ENCODE measurements at places on chromosomes 5 and 9.

- DNase-seq, result no peak
Measured at GRCh38 chr5:170571281-170571731, 67.5 kb downstream of the KCNIP1 start.

DNA sequence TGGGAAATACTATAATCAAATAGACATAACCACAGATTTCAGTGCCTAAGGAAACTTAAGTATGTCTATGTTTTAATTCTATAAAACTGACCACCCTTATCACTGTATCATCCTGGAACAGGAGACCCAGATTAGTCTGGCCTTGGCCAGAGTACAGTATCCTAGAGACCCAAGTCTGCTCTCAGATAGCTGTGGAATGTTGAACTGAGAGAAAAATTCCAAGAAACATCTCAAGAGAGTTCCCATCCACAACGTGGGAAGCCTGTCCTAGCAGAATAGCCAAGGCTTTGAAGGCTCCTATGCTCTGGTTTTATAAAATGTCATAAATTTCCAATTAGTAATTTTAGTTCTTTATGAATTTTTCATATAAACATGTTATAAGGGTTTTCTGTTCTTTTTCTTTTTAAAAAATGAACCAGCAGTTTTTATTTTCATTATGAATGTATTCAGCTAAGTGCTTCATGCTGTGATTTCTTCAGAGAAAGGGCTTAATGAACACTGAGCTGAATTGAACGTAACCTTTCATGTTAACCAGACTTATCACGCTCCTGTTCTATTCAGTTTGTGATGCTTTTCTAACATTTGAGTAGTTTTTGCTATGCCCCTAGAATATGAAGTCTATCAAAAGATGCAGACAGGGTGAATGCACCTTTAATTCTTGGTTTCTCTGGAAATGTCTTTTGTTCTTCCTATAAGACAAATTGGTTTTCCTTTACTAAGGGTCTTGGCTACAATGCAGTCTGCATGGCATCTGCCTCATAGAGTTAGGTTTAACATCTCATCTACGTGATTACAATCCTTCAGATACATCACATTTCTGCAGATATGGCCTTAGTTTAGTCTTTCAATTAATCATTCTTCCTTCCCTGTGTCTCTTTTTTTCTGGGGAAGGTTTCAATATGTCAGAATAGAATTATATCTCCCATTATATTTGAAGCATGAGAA is 230.8 kb downstream of the CYLC2 start:
- no peak for DNase-seq

DNA sequence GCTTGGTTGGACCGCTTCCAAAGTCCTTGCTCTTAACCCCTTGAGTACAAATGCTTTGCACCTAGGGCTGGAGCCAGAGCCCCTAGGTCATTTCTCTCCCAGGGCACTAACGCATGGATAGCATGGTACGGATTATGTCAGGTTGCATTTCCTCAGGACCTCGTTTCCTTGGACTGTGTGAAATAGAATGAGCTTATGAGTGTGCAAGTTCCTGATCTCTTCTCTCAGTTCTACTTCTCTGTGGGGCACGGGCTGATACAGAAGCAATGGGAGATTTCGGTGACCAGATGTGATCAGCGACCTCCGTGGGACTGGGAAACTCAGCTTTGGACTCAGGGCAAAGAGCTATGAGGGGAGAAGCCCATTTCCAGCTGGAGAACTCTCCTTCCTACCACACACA is 14.2 kb downstream of the SPARC start:
- DNase-seq, result no peak

DNA sequence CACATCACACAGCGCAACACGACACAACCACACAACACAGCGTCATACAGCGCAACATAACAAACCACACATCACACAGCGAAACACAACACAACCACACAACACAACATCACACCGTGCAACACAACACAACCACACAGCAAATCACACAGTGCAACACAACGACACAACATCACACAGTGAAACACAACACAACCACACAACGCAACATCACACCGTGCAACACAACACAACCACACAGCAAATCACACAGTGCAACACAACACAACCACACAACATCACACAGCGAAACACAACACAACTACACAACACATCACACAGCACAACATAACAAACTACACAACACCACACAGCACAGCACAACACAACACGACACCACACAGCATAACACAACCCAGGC is 40.4 kb upstream of the PTCH1 start:
- no peak for DNase-seq

- no peak for DNase-seq
Measured at GRCh38 chr5:980966-981365, 27.6 kb upstream of the NKD2 start.

DNA sequence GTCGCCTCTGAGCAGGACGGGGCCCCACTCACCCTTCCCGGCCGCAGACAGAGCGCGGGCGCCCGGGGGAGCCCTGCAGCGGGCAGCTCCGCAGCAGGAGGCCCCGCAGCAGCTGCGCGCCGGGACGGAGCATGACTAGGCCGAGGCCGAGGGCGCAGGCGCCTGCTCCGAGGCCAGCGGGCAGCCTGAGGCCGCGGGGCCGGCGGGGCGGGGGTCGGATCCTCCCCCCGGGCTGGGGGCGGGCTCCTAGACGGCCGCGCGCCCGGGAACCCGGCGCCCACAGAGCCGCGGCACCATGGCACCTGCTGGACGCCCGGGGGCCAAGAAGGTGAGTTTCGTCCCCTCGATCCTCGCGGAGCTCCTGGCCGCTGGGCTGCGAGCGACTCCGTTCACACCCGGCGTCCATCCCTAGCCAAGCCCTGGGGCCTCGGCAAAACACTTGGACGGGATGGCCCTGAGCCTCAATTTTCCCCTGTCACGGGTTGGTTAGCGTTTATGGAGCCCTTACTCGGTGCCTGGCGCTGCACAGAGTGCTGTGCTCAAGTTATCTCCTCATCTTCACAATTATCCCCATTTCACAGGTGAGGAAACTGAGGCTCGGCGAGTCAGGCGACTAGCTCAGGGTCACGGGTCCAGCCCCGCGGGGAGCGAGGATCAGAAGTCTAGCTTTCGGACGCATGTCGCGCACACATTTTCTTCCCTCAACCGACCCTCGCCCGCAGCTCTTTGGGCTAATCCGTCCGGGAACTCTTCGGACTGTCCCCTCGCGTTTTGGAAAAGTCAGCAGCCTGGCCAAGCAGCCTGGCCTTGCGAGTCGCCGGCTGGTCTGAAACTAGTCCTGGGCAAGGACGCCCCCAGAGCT is at the start of the genes BHMT2 and DMGDH:
TSS of gene BHMT2 (plus strand) at position 280 of the 862 bp plus-strand sequence. CDS start at position 296, 16 bp downstream.
TSS of gene DMGDH (minus strand) at position 187 of the 862 bp plus-strand sequence. CDS start at position 133, 54 bp downstream.
- DNase-seq, result no peak

DNA sequence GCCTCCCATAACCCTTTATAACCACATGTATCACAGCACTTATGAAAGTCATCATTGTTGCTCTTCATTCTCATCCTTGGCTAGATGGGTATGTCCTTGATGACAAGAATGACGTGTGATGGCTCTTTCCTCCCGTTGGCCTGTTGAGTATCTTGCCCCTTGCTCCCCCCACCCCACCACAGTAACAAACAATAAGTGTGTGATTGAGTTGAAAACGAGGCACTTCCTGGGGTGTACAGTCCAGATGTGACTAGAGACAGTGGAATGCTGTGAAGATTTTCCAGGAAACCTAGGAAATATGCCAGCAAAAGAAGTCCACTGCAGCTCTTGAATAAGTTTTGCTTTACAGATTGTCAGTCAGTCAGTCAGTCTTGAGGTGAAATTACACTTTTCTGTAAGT is 262.5 kb downstream of the ELAVL2 start:
- no peak for DNase-seq
